NCI-H1048 (cell line): ENCODE measurements at places on chromosomes 1 and 21.

GRCh38 chr21:34692458-34693020 lies 23.7 kb downstream of the CLIC6 start:
- DNase-seq: no peak

GRCh38 chr21:45444385-45444784 lies 39.4 kb downstream of the COL18A1 start:
- DNase-seq: no peak

GRCh38 chr1:77900687-77901293 lies 12.4 kb downstream of the NEXN start:
- DNase-seq: no peak

DNA sequence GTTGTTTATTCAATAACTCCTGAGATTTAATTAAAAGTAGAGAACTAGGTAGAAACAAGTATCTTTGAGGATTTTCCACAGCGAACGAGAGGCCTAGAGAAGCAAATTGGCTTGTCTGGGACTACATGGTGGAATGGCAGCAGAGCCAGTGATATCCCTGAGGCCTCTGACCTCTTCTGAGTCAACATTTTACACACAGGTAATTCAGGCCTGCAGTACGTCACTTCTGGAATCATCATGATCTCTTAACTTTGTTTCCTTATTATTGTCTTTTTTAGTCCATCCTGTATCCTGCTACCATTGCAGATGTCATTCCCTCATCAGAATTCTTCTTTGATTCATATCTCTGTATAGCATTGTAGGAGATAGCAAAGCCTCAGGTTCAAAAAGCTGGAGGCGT lies 9.9 kb downstream of the SPRTN start:
- DNase-seq: no peak

DNA sequence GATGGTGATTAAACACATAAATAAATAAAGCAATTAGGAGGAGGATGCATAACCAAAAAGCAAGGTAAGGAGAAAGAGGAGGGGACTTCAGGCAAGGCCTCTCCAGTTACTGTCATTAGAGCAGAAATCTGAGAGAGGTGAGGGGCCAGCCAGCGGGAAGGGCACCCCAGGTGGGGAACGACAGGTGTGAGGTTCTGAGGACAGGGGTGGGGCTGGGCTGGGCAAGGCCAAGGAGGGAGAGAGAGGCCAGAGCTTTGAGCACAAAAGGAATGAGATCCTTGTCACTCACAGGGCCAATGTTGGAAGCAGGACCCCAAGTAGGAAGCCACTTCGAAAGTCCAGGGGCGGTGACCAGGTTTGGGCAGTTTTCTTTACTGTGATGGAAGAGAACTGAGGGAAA lies 182.2 kb upstream of the RAB4A start:
- DNase-seq: no peak

DNA sequence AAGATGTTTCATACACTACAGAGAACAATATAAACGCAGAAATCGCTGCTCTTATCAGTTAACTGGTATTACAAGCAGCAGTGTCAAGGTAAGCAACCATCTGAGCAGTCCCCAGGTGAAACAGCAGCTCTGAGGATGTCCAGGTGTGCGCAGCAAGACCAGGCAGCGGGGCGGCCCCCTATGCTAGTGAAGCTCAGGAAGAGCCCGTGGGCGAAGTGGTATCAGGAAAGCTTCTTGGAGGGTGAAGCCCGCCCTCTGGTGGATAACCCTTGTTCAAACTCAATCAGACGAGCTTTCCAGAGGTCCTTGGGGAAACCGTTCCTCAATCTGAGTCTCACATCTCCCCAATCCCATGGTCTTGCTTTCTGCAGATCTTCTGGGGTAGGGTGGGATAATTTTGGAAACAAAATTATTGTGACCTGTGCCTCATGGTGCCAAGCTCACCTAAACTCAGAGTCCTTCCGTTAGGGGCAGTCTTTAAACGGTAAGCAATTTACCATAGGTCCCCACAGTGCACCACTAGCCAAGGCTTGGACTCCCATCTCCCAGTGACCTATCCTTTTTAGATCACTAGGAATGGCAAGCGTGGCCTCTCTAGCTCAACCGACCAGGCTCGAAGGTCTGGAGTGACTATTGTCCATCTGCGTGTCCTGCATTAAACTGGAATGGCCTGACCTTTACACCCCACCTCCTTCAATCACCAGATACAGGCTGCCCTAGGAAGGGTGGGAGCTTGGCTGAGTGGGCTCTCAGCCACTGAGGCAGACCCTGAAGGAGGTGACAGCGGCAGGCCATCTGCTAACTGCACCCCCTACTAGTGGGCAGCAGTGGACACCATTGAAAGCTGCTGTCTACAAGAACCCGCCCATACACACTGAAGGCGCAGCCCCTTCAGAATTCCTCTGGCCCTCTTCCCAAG lies 13.6 kb upstream of the FAM110D start:
- peak; percentile 74 for DNase-seq

DNA sequence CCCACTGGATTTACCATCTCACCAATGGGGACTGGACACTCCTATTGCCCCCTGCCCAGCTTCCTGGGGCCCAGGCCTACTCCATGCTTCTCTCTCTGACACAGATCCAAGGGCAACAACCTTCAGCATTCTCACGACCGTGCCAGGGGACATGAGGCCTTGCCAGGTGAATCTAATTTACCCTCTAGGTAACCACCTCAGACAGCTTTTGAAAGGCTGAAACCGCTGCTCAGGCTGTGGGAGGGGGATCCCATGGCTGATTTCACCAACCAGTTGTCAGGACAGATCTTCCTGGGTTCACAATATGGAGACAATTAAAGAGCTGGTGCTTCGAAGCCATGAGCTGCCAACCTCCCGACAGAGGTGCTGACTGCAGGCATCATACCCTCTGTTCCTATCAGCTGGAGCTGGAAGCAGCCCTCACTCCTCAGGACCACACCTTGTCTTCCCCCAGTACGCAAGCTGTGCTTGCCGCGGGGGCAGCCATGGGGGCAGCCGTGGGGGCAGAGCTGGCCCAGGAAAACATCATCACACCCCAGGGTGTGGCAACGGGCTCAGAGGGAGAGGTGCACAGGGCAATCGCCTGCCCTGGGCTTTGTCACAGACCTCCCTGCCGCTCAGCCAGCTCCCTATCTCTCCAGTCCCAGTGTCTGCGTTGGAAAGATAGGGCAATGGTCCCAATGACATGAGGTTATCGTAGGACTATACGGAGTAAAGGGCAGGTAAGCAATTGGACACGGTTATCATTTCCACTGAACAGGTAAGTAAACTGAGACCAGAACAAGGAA lies 120.2 kb downstream of the DMRTB1 start:
- DNase-seq: no peak

- DNase-seq: no peak
These were observed 56.0 kb upstream of the CNIH3 start for GRCh38 chr1:224559981-224560728.

DNA sequence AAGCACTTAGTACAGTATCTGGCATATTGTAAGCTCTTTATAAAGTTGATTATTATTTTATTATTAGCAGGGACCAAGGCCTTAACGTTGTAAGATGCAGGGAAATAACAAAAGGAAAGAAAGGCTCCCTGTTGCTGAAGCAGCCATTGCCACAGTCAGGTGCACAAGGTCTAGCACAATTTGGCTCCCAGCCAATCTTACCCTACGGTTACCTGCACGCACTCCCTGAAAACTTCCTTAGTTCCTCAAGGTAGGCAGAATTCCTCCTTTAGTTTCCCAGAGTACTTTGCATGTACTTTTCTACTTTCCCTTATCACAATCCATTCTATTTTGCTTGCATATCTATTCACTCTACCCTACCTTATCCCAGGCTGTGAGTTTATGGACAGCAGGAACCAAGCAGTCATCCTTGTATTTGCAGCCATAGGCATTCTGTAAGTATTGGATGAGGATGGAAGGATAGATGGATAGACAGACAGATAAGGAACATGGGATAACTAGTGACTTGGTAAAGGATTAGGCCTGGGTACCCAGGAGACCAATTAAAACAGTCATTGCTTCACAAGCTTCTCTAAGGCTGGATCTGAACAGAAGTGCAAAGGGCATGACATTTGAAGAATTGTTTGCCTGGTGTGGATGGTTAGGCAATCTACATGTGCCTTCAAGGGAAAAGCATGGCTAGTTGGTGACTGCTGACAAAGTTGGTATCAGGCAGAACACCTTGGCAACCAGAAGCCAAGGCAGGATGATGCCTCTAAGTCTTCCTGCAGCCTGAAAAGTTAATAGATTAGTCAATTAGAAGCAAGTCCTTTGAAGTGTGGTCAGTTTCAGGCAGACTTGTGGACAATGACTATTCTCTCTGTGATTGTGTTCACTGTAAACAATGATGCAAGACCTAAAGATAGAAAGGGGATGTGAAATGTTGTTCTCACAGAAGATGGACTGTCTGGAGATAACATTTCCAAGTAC lies 20.8 kb upstream of the JAK1 start:
- no peak for DNase-seq

DNA sequence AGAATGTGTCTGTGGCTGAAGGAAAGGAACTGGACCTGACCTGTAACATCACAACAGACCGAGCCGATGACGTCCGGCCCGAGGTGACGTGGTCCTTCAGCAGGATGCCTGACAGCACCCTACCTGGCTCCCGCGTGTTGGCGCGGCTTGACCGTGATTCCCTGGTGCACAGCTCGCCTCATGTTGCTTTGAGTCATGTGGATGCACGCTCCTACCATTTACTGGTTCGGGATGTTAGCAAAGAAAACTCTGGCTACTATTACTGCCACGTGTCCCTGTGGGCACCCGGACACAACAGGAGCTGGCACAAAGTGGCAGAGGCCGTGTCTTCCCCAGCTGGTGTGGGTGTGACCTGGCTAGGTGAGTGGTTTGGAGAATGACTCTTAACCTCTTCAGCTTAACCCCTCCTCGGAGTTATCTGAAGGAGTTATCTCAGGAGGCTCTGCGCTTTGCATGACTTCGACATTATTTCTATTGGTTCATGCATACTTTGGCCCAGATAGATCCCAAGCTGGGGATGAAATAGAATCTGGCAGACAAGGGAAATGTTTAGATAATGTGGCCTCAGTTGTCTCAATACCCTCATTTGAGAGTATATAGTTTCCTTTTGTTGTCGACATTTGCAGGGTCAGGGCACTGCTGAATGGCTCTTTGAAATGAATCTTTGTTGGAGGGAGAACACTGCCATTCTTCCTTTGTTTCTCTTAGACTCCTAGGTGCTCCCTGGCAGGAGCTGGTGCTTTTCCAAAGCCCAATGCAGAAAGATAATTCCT lies 39.7 kb downstream of the PTGFRN start:
- DNase-seq: no peak

- no peak for DNase-seq
These were observed 570 bp upstream of the VASH2 start for GRCh38 chr1:212949771-212950170.

- no peak for DNase-seq
These were observed 7.3 kb upstream of the SERINC2 start for GRCh38 chr1:31405578-31406245.

DNA sequence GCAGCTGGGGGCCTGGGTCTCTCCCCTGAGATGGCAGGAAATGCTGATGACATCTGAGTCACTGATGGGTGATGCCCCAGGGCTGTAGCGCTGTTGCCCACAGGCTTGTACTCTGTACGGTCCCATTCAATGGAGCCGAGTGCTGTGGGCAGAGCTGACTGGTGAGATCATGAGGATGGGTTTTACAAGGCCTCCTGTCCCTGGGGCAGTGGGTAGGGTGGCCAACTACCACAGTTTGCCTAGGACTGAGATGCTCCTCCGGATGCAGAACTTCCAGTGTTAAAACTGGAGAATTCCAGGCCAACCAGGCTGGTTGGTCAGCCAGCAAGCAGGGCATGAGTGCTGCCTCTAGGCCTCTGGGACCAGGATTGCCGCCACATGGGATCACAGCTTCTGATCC lies 9.2 kb downstream of the PHLDA3 start:
- no peak for DNase-seq

DNA sequence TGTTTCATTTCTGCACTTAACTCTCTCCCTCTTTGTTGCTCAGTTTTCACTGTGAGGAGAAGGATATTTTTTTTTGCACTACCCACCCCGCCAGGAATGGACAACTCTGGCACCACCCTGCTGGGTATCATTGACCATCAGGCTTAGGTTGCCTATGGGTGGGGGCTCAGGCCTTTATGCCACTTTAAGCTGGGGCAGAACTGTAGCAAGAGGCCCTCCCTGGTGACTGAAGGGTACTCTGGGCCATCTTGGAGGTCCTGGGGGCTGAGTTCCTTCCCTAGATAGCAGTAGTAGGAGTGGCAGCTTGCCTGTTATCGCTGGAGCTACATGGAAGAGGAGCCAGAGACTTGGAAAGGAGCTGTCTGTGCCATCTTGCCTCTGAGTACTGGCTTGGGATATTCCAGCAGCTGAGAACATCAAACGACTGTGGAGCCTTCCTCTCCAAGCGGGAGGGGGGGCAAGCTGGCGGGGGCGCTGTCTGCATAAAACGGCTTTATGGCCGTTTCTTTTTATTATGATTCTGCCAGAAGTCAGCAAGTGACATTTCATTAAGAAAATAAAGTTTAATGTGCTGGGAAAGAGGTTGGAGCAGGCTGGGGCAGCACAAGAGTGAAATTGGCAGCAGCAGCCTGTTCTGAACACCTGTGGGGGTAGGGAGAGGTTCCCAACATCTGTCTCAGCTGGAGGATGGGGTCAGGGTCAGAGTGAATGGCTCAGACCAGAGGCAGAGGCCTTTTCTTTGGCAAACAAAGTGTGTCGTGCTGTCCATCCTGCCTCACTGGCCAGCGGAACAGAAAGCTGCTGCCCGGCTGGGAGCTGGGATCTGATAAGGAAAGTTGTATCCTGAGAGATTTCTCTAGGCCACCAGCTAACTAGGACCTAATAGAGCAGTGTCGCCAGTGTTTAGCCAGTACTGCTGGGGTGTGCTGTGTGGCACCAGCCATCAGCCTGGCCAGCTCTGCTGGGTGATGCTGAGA lies 32.9 kb downstream of the TMEM53 start:
- DNase-seq: no peak

- DNase-seq: no peak
These were observed 155.7 kb downstream of the TM2D1 start for GRCh38 chr1:61569303-61569621.

DNA sequence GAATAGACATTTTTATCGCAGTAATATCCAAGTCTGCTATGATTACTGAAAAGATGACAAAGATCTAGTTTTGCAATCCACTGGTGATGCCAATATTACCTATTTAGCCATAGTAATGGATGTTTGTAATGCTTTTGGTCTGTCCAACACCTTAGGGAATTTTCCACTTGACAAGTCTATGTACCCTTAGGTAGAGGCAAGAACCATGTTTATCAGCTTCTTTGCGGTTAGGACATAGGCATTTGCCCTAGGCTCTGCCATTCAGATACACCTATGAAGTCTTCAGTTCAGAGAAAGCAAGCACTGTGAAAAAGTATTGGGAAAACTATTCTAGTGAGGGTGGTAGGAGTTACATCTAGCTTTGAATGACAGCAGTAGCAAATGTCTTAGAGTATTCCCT lies 40.2 kb upstream of the SLC35D1 start:
- no peak for DNase-seq

GRCh38 chr1:212292250-212293105 lies 7.3 kb downstream of the PPP2R5A start:
- no peak for DNase-seq

DNA sequence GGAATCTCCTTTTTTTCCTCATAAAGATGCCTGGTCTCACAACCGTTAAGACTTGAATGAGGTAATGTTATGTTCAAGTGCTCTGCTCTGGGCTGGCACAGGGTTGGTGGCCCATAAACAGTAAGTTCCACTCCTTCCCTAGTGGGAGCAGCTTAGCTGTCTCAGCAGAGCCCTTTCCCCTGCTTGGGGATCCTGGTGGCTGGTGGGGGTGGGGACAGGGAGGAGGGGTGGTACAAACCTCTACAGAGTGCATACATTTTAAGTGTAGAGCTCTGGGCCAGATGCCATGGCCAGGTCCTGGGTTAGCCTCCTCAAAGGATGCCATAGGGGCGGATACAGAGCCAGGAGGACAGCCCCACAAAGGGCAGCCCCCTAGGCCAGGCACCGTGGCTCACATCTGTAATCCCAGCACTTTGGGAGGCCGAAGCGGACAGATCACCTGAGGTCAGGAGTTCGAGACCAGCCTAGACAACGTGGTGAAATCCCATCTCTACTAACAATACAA lies 20.7 kb upstream of the PADI1 start:
- no peak for DNase-seq
